ENCODE measurements at places on chromosomes 2 and 18. TPM values are rescaled to one million over a fixed set of nuclear protein-coding genes. Genes with fewer than 3 reads are reported as not detected.

- no peak for DNase-seq
Observed at GRCh38 chr2:24919506-24920097, 435 bp downstream of the ADCY3 start.

DNA sequence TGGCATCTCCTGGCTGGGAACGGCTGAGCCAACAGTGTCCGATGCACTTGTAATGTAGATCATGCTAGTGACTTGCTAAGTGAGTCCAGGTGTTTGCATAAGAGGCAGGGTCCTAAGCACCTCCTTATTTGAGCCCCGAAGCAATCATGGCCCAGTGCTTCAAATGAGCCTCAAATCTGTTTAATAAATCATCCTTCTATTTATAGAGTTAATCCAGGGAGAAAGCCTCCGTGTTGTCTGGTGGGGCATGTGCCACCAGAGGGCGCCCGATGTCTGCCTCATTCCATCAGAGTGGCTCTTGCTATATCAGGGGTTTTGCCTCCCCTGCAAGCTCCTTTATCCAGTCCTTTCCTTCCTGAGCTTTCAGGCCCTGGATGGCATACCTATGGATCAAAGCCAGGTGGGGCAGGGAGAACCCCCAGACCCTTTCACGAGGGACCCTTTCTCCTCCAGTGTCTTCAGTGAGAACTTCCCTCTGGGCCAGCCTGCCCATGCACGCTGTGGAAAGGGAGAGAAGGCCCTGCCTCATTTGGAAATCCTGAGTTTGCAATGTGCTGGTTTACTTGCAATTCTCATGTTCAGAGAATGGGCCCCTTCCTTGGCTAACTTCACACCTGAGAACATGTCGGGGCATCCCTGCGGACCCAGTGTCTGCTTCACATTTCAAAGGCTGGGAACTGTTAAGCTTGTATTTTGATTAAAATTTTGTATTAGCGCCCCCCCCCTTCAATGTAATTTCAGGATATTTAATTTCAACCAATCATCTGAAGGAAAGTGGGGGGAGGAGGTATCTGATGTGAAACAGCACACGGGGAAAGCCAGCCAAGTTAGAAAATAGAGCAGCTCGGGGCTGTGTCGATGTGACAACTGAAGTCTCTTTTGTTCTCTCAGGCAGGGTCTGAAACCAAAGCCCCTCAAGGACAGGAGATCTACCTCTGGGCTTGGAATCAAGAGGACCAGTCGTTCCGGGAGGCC is 39.7 kb downstream of the RDH14 start:
- DNase-seq, result peak; percentile 47

DNA sequence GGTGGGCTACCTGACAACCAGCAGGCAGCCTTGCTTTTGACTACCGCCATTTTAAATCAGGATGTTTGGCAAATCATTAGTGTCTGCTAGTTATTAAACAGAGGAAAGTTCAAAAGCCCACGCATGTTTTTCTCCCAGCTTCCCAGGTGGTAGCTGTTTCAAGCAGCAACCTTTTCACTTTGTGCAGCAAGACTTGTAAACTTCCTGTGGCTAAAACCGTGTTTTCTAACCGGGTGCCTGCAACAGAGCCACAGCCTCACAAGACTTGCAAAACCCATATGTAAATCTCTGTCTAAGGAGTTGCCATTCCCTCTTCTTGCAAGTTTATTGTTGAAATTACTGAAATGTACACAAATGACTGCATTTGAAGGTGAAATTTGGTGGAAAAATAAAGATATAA is 633.1 kb downstream of the BCL11A start:
- no peak for DNase-seq

DNA sequence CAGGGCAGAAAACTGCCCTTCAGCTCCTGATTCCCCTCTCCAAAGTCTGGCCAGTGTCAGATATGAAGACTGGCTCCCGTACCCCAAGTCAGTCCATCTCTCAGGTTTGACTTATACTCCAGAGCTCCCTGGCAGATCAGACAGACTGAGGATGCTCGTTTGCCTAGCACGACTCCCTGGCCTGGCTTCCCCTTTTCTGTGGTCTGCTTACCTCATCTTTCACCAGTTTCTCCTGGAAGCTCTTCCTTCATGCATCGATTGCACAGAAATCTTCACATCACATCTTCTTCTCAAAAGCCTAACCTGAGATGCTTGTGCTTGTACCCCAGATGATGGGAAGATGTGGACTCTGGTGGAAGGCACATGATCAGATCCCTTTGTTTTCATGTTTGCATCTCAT is 387.9 kb upstream of the POU3F3 start:
- no peak for DNase-seq

DNA sequence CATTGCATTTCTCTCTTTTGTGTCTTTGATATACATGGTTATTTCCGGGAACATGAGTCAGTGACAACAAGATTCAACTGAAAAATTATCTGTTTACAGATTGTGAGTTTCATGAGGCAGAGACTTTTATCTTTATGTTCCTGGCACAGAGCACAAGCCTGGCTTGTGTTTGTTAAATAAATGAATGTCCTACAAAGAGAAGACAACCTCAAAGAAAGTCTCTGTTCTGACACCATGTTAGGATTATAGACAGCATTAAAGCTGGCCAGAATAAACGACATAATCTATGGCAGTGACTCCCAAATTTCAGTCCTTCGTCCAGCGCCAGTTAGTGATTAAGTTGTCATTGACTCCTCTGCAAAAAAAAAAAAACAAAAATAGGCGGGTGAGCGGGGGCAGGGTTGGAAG is 97.4 kb upstream of the DNAJC10 start:
- peak; percentile 15 for DNase-seq

DNA sequence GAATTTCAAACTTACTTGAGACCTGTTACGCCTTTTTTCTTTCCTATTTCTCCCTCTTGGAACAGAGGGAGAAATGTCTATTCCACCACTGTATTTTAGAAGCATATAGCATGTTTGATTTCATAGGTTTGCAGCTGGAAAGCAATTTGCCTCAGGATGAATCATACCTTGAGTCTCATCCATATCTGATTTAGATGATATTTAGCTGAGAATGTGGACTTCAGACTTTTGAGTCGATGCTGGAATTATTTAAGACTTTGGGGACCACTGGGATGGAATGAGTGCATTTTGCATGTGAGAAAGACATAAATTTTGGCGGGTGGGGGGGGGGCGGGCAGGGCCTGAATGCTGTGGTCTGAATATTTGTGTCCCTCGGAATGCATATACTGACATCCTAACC is 282.7 kb upstream of the STON1 start:
- no peak for DNase-seq

- no peak for DNase-seq
Observed at GRCh38 chr2:212943351-212943750, 208.1 kb downstream of the IKZF2 start.

- peak; percentile 37 for DNase-seq
Observed at GRCh38 chr2:31382452-31383120, 32.0 kb downstream of the XDH start.

GRCh38 chr18:74420926-74421325 is 36.2 kb downstream of the DIPK1C start:
- no peak for DNase-seq

- no peak for DNase-seq
Observed at GRCh38 chr2:8058652-8059051, 623.2 kb upstream of the ID2 start.

- DNase-seq, result no peak
Observed at GRCh38 chr2:118222672-118223421, 134.6 kb downstream of the INSIG2 start.

DNA sequence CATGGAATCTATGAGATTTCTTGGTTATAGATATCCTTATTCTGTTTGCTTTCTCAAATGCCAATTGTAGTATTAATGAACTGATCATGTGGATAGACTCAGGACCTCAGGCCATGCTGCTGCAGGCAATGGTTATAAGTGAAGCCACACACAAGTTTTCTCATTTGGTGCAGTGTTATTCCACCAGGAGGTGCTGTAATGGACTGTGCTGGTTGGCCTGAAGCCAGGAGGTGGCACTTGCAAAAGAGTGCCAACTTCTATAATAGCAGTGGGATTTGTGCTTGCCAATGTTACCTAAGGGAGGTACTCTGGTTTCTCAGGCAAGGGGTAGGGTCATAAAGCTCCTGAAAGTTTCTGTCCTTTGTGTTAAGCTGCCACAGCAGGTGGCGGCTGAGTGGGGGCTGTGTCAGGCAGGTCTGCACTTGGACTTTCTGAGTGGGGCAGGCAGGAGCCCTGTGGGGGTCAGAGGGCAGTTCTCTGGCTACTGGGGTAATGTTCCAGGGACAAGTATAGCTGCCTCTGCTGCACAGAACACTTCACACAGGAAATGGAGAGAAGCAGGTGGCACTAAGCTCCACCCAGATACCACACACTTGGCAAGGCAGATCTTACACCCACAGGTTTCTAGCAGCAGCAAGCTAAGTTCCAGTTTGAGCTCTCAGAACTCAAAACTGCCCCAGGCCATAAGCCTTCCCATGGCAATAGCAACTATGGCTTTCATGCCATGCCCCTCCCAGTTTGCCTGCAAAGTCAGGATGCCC is 352.6 kb upstream of the CWC22 start:
- peak; percentile 93 for DNase-seq

GRCh38 chr2:141341444-141341843 is 789.4 kb downstream of the LRP1B start:
- peak; percentile 45 for DNase-seq

DNA sequence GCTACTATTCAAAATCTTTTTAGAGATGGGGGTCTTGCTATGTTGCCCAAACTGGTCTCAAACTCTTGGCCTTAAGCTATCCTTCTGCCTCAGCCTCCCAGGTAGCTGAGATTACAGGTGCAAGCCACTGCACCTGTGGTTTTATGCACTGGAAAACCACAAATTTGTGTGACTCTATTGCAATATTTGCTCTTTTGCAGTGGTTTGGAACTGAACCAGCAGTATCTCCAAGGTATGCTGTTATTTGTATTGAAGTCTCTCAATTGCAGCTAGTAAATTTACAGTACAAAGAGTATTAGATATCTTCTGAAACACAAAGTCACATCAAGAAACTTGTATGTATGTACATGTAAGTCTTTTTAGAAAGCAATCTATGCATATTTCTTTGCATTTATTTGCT is 46.2 kb downstream of the PPP4R1 start:
- DNase-seq, result no peak

DNA sequence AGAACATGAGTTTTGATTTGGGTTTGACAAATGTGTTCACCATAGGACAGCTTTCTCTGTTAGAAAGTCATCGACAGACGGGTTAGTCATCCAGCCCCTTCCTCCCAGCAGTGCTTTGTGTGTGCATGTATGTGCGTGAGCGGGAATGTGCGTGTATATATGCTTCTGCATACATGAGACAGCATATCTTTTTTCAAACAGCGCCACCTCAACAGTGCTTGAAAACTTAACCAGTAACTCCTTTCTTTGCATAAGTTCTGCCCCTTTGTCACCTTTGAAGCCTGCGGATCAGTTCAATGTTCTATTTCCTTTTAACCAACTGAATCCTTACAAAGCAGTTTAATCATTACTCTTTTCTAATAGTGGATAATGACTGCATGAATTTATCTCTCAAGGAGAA is 351.4 kb downstream of the LPIN1 start:
- no peak for DNase-seq

DNA sequence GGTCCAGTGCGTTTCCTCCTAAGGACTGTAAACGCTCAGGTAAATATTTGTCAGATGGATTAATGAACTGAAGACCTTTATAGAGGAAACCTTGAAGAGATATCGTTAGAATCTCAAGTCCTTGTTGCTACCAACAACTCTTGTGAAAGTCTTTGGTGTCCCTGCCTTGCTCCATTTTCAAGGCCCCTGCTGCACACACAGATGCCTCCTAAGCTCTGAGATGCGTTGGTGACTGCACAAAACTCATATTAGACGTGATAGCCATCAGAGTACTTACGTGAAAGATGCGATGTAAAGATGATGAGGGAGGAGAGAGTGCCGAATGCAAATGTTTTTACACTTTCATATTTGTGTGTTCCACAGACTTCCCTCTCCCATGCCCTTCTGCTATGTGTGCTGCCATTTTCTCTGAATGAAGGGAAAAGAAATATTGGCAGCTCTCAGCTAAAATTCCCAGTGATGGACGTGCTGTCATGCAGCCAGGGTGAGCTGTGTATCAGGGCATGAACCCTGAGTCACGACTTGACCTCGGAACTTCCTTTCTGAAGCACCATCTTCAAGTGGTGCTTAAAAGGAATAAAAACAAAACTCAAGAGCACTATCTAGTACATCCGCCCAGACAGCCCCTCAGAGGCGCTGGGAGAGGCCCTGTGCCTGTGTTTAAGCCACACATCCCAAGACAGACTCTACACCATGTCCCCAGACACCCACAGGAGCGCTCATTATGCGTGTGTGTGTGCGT is 117.4 kb downstream of the FAM210A start:
- DNase-seq, result no peak

DNA sequence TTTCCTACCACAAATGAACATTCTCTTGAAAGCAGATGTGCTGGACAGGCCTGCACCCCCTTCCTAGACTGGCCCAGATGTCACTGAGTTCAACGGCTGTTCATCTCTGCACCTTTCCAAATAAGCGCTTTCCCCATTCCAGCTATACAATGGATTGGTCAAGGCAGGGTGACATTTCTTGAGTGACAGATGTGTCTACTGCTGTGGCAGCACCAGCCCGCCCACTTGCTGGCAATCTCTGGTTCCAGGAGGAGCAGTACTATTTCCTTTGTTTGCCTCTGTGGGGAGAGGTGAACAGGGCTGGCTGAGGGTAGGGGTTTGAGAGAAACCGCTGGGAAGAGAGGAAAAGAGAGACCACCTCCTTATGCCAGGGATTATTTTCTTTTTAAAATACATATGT is 269.5 kb upstream of the POU3F3 start:
- DNase-seq, result no peak

DNA sequence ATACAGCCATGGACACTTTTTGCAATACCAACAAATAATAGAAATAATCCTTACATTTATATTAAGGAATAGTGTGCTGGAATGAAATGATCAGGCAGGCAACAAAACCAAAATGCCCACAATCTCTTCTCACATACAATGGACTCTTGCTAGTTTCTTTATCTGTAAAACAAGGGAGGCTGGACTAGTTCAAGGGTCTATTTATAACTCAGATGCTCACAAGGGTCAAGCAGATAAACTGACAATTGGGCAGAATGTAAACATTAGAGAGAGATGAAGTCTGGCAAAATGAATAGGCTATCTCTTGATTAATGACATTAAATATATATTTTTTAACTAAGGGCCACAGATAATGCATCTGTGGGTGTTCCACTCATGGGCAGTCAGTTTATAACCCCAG is 11.4 kb downstream of the PPIL3 start:
- DNase-seq, result no peak

DNA sequence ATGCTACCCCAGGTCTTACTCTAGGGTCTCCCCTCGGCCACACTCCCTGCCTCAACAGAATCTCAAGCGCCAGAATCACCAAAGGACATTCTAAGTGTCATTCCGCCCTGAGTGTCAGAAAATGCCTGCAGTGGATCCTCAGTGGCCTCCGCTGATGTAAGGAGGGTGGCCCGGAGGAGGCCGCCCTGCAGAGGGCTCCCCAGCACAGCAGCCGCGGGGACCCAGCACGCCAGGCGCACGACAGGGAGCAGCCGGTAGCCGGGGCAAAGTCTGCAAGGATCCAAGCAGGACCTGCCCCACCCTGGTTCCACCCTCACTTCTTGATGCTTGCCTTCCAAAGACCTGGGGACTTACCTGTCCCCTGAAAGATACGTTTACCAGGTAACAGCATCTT is 54.2 kb upstream of the ID2 start:
- no peak for DNase-seq

- DNase-seq, result peak; percentile 19
Observed at GRCh38 chr2:44392338-44392943, 30.7 kb downstream of the CAMKMT start.

- DNase-seq, result no peak
Observed at GRCh38 chr2:42224422-42225067, 55.4 kb downstream of the EML4 start.

NAT8 gene
- 0.69 TPM for total RNA-seq

C2orf74 gene
- total RNA-seq, result 26.7 TPM

SCYGR4 gene
- not detected for total RNA-seq

ADRA2B gene
- not detected for total RNA-seq

TXNDC2 gene
- total RNA-seq, result not detected

CRYGC gene
- not detected for total RNA-seq

Measured in renal cortical epithelial cell (primary cell).